ENCODE measurements at places on chromosomes 5 and 9.

DNA sequence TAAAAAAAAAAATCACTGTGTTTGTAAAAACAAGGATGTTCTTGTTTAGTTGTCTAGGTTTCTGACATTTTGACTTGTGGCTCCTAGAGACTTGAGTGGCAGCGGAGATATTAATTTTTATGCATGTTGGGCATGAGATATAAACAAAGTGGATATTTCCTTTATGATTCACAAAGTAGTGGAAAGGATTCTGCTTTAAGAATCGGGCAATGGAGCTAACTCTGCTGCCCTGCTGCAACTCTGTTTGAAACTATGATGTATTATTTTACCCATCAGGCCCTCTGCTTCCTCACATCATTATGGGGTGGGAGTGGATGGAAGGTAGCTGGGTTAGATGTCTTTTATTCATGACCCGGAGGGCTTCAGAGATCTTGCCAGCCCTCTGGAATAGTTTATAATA is 94.1 kb upstream of the CD180 start:
- peaks cover 70% of the 10 kb centered on the region for H3K4me1 ChIP-seq
- H3K27ac ChIP-seq = peak overlapping the region; percentile 75
- no peaks in the 10 kb centered on the region for H3K36me3 ChIP-seq

DNA sequence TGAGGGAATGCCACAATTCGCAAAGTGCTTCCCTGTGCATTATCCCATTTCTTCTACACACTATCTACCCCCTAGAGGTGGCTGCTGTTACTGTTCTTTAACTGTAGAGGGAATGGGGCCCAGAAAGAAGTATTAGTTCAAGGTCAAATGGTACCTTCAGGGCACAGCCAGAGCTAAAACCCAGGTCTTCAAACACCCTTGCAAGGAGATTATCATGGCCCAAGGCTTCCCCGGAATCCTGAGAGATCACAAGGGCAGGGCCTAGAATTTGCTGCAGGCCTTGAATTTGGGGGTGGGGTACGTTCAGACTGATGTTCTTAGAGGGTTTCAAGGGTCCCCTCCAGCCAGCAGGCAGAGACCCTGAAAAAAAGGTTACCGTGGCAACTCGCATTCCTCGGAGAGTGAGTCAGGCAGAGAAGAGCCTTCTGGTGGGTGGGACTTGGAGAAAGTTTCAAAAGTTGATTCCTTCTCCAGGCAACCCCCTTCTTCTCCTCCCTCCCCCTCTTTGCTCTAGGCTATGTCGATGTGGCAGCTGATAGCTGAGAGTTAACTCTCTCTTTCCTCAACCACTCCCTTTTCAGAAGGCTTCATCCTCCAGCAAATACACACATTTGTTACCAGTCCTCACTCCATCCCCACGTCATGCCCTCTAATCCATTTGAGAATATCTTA is 1.9 kb downstream of the SPARC start:
- no peaks in the 10 kb centered on the region for H3K36me3 ChIP-seq
- DNase-seq = peak; percentile 87
- peak overlapping the region; percentile 69 for H3K4me3 ChIP-seq
- peaks cover 63% of the 10 kb centered on the region for H3K4me1 ChIP-seq
- H3K27ac ChIP-seq = peak overlapping the region; percentile 87
- no peaks in the 10 kb centered on the region for H3K27me3 ChIP-seq

- H3K27ac ChIP-seq = no peak overlapping the region
- H3K36me3 ChIP-seq = no peaks in the 10 kb centered on the region
- H3K4me3 ChIP-seq = no peak overlapping the region
Measured at GRCh38 chr5:40410231-40410861, 269.4 kb upstream of the PTGER4 start.

- no peak for DNase-seq
- H3K4me1 ChIP-seq = no peaks in the 10 kb centered on the region
- no peaks in the 10 kb centered on the region for H3K27me3 ChIP-seq
- no peak overlapping the region for H3K4me3 ChIP-seq
- H3K27ac ChIP-seq = no peak overlapping the region
- no peaks in the 10 kb centered on the region for H3K36me3 ChIP-seq
Measured at GRCh38 chr5:157708866-157709265, 22.4 kb upstream of the THG1L start.

- no peak for DNase-seq
- H3K27ac ChIP-seq = peak overlapping the region; percentile 80
- H3K4me3 ChIP-seq = no peak overlapping the region
- H3K27me3 ChIP-seq = no peaks in the 10 kb centered on the region
Measured at GRCh38 chr9:69180670-69181069, 6.6 kb downstream of the TJP2 start.

GRCh38 chr5:159825551-159826051 is 90.7 kb upstream of the ADRA1B start:
- H3K27ac ChIP-seq = no peak overlapping the region
- H3K4me1 ChIP-seq = no peaks in the 10 kb centered on the region
- H3K36me3 ChIP-seq = no peaks in the 10 kb centered on the region
- no peak overlapping the region for H3K4me3 ChIP-seq

- no peak for DNase-seq
- no peaks in the 10 kb centered on the region for H3K27me3 ChIP-seq
- no peaks in the 10 kb centered on the region for H3K4me1 ChIP-seq
- peak overlapping the region; percentile 48 for H3K27ac ChIP-seq
Measured at GRCh38 chr9:38319496-38320173, 72.9 kb upstream of the ALDH1B1 start.

DNA sequence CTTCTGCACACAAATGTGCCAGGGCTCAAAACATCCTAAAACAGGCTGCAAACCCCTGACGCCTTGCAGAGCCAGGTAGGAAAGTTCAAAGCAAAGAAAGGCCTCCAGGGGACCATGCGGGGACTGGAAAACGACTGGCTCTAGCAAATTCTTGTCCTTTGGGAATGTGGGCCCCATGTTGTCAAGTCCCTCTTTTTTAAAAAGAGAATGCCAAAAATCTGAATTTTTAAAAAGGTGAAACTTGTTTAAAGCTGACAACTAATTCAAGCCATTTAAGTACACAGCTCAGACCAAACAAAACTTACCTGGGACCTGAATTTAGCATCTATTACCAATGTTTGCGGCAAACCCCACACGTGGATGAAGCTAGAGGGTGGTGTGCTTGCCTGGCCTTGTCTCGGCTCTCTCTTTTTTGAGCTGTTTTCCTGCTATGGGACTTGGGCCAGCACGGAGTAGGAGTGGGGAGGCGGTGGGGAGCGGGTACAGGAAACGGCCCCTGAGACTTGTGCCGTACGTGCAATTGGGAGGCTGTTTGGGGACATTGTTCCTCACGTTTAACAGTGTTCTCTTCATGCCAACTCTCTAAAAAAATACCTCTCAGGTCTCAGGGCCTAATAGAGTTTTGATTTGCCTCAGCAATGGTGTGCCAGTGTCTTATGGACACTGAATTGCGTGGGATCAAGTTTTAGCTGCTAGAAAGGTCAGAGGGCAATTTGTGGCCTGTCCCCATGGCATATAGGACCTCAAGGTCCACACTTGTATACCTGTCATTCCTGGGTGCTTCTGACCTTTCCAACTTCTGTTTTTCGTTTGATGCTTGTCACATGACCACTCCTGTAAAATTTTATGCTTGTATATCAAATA is 15.1 kb upstream of the PHF19 start:
- H3K27ac ChIP-seq = no peak overlapping the region
- DNase-seq = no peak
- H3K36me3 ChIP-seq = no peaks in the 10 kb centered on the region
- no peaks in the 10 kb centered on the region for H3K4me1 ChIP-seq

- H3K27ac ChIP-seq = no peak overlapping the region
- H3K36me3 ChIP-seq = no peaks in the 10 kb centered on the region
- H3K27me3 ChIP-seq = no peaks in the 10 kb centered on the region
- no peak for DNase-seq
- peaks cover 10% of the 10 kb centered on the region for H3K4me1 ChIP-seq
- H3K4me3 ChIP-seq = no peak overlapping the region
Measured at GRCh38 chr9:14895806-14896205, 14.4 kb downstream of the FREM1 start.

DNA sequence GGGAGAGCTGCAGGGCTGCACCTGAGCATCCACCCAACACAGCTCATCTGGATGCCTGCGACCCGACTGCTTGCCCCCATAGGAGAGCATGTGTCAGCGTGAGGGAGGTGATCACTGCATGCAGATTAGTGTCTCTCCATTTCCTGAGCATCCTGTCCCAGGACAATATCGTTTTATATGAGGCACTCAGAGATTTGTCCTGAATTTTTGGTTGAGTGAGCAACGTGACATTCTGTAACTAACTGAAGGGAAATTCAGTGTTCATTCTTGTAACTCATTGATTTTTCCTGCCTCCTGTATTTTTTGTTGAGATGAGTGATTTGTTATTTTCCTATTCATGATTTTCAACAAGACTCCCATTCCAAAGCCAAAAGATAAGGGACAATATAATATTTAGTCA is 20.7 kb upstream of the ANKRD34B start:
- no peak overlapping the region for H3K27ac ChIP-seq
- no peak for DNase-seq
- H3K4me1 ChIP-seq = no peaks in the 10 kb centered on the region
- H3K36me3 ChIP-seq = no peaks in the 10 kb centered on the region
- no peaks in the 10 kb centered on the region for H3K27me3 ChIP-seq
- H3K4me3 ChIP-seq = no peak overlapping the region

DNA sequence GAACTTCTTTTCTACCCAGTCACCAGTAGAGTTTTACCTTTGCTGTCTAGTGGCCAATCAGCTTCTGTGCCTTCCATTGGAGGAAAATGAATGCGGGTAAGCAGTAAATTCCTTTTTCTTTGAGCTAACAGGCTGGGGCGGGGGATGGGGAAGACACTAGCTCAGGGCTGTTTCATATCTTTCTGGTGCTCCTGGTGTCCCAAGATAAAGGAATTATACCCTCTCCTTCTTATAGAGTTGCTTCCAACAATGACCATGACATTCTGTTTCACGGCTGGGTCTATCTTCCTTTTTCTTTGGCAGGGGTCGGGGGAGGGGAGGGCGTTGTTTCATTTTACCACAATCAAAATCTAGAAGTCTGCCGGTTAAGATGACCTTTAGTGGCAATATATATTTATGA is 51.2 kb upstream of the RPS23 start:
- H3K27ac ChIP-seq = no peak overlapping the region
- no peaks in the 10 kb centered on the region for H3K27me3 ChIP-seq
- no peak for DNase-seq
- H3K4me3 ChIP-seq = no peak overlapping the region
- H3K4me1 ChIP-seq = peaks cover 4% of the 10 kb centered on the region
- no peaks in the 10 kb centered on the region for H3K36me3 ChIP-seq

DNA sequence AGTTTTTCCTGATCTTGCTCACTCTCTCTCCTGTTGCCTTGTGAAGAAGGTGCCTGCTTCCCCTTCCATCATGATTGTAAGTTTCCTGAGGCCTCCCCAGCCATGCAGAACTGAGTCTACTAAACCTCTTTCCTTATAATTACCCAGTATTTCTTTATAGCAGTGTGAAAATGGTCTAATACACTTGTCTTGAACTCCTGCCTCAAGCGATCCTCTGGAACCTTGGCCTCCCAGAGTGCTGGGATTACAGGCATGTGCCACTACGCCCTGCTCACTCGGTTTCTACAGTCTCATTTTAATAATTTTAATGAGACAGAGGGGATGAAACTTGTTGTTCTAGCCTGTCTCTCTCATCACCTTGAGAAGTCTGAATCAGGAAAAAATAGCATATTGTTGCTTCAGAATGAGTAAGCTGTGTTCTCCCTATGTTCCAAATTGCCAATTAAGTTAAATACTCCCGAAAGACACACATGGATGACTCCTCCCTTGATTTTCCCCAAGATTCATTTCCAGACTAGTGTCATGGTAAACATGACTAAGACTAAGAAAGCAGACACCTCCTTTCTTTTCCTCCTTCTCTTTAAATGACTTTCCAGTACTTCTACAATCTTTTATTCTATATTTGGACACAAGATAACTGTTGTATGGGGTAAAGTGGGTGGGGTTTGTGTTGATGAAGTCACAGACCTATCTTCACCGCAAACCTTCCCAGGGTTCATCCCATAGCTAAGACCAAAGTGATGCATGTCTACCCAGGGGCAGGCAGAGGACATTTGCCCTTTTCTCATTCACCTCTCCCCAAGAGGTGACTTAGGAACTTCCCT is 7.8 kb upstream of the DNAJC18 start:
- no peaks in the 10 kb centered on the region for H3K27me3 ChIP-seq
- H3K27ac ChIP-seq = no peak overlapping the region
- H3K36me3 ChIP-seq = no peaks in the 10 kb centered on the region
- DNase-seq = no peak
- H3K4me3 ChIP-seq = no peak overlapping the region

DNA sequence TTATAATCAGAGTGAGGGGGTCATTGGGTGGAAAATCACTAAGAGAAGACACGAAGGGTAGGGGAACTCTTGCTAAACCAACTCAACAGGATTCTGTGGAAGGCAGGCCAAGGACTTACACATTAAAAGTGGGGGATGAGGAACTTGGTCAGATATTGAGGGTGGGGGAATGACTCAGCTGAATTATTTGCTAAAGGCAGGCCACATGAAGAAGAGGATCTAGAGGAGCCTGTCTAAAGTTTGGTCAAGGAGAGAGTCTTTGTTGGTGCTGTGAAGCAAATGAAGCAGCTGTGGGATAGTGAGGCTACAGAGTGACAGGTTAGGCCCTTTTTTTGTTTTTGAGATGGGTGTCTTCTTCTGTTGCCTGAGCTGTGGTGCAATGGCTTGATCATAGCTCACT is 63.9 kb upstream of the SPRY4 start:
- H3K4me3 ChIP-seq = no peak overlapping the region
- H3K27ac ChIP-seq = no peak overlapping the region
- H3K4me1 ChIP-seq = no peaks in the 10 kb centered on the region
- no peaks in the 10 kb centered on the region for H3K27me3 ChIP-seq
- no peaks in the 10 kb centered on the region for H3K36me3 ChIP-seq

GRCh38 chr9:86577420-86578333 is 223.5 kb upstream of the TUT7 start:
- peaks cover 12% of the 10 kb centered on the region for H3K4me1 ChIP-seq
- no peaks in the 10 kb centered on the region for H3K36me3 ChIP-seq
- DNase-seq = no peak
- H3K4me3 ChIP-seq = no peak overlapping the region
- no peak overlapping the region for H3K27ac ChIP-seq

DNA sequence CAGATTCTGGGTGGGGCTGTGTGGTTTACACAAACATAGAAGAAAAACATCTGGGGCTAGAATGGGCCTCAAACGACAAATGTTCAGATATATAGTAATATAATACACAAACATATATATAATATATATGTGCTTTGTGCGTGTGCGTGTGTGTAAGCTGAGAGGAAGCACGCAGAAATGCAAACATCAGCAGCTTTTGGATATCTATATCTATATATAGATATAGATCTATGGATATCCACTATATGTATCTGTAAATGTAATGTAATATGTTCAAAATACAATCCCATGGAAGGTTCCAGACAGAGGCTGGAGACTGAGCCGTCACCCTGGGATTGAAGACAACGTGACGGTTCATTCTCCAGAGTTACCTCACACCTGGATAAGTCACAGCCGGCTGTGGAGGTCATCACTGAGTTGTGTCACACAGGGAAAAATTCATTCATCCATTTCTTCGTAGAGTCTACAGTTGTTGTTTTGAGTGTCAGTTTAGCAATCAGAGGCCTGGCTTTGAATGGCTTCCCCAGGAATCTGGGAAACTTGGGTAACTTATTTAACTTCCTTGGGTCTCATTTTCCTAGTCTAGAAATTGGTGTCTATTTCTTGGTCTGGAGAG is 123.0 kb upstream of the CPEB4 start:
- no peaks in the 10 kb centered on the region for H3K27me3 ChIP-seq
- H3K36me3 ChIP-seq = no peaks in the 10 kb centered on the region
- H3K27ac ChIP-seq = peak overlapping the region; percentile 68
- peaks cover 18% of the 10 kb centered on the region for H3K4me1 ChIP-seq

- no peak overlapping the region for H3K27ac ChIP-seq
- peaks cover 24% of the 10 kb centered on the region for H3K36me3 ChIP-seq
- no peak for DNase-seq
- no peak overlapping the region for H3K4me3 ChIP-seq
- no peaks in the 10 kb centered on the region for H3K4me1 ChIP-seq
Measured at GRCh38 chr5:14712131-14712530, 47.6 kb downstream of the OTULIN start.

All from sigmoid colon (tissue), 7 donors.